Cortex of kidney (tissue), 1 donor: ENCODE measurements at places on chromosomes 16 and 17.

GRCh38 chr16:56263711-56264608 lies 72.7 kb downstream of the GNAO1 start:
- no peak for DNase-seq

GRCh38 chr16:65775829-65776228 lies 590.7 kb upstream of the CDH5 start:
- no peak for DNase-seq

- no peak for DNase-seq
Observed at GRCh38 chr16:17409894-17410293, 60.9 kb downstream of the XYLT1 start.

- no peak for DNase-seq
Observed at GRCh38 chr16:85539084-85539483, 74.0 kb upstream of the GSE1 start.

DNA sequence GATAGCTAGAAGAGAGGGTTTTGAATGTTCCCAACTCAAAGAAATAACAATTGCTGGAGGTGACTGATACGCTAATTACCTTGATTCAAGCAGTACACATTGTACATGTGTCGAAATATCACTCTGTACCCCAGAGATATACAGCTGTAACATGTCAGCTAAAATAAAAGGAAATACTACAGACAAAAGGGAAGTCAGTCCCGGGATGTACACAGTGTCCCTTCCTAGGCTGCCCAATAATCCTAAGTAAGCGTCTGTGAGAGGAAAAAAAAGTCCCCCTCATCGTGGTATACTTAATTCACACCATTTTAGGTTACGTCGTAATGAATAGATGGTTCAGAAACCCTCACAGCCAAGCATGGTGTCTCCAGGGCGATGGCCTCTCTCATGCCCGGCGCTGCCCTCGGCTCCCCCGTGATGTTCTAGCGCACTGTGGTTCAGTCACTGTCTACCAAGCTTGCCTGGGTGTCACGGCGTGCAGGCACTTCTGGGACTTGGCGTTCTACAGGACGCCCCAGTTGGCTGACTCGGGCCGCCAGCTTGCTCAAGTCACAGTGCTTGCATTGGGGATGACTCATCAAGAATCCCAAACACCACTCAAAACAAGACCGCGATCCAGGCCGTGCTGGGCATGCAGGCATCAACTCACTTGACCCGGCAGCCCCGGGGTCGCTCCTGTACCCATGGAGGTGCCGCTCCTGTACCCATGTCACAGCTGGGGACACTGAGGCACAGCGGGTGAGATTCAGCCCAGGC lies 27.6 kb downstream of the CCDC40 start:
- no peak for DNase-seq
